ENCODE measurements at places on chromosomes 7 and 10. TPM values are rescaled to one million over a fixed set of nuclear protein-coding genes. Genes with fewer than 3 reads are reported as not detected.

SEMA3A gene
- 5.2 TPM for total RNA-seq

DNA sequence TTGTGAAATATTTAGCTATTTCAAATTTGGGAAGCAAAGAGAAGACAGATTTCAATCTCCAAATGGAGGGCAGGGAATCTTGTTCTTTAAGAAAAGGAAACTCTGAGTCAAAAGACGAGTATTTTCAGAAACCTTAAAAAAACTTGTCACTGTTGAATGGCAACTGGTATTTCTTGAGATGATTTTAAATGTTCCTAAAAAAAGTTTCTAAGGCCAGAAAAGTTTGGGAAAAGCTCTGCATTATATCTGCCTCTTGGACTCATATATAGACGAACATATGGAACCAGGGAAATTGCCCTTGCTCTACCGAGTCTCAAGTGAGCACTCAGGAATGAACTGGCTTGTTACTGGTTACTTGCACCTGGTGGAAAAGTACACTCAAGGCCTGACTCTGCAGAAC lies 69.5 kb downstream of the ADAM22 start:
- DNase-seq, result no peak

DNA sequence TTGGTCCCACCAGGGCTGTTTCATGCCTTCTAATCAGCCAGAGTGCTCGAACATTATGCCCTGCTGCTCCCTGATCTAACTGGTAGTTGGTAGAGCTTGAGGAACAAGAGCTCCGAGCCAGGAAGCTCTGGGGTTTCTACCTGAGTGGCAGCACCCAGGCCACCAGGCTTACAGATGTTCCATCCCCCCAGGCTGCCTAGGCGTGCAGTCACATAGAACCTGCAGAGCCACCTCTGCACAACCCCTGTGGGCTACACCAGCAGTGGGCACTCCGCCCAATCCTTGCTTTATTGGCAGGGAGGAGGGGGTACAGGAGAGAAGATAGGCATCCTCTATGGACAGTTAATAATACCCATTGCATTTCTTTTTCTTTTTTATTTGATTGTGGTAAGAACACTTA lies 21.8 kb downstream of the MAP3K8 start:
- DNase-seq, result no peak

CLCN1 gene
- total RNA-seq, result not detected

SLC26A5 gene
- total RNA-seq, result 0.48 TPM
